Stimulated activated CD8-positive, alpha-beta memory T cell treated with anti-CD3 and anti-CD28 coated beads, Interleukin-7, amount 100 ng/mL, for 24 hours (primary cell): ENCODE measurements at places on chromosomes 2 and 18.

GRCh38 chr2:239298116-239298804, 102.6 kb downstream of the HDAC4 start:
- no peak for DNase-seq

DNA sequence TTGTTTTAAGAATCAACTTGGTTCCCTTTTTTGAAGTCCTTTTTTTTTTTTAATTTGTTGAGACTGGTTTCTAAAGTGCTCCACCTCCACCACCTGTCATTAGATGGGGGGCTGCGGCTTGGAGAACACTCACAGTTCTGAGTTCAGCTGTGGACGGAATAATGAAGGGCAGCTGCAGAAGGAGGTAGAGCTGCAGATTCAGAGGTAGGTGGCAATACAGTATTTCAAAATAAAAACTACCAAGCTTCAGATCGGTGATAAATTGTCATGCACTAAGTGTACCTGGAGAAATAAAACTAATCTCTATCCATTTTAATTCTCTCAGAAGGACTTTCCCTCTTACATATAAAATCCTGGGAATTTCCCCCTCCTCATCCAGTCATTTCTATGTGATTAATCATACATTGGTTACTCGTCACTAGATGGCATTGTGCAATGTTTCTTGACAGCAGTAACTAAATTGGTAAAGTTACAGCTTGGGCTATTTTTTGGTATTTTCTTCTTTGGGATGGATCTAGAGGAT, 81.1 kb upstream of the SLC39A10 start:
- no peak for DNase-seq

- no peak for DNase-seq
Observed at GRCh38 chr2:216559625-216560156, 61.0 kb downstream of the RPL37A start.

DNA sequence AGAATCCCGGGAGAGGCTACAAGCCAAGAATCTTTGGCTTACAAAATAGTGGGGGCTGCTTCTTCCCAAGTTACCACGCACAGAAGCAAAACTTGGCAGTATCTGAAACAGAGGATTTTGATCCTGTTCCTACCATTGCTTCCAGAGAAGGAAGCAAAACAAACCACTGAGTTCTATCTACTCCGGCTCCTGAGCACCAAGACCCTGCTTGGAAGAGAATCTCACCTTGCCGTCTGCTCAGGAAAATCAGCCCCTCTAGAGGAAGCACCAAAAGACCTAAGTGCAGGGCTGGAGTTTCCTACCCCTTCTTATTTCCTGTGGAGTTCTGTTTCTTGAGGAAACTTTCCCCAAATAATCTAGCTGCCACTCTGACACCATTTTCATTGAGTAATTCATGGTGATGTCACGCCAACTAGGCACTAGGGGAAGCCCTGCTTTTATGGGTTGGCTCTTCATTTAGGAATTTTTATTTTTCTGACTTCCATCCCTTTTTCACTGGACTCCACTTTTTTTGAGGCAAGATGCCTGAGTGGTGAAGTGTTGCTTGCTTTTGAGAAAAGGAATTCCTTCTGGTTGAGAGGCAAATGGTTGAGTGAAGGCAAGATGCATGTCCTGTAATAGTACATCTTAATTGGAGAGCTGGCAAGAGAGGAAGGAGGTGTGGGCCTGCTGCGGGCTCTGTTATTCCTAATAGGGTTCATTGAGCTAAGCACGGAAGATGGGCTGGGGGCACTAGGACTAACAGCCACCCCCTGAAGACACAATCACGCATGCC, 36.8 kb upstream of the EML4 start:
- no peak for DNase-seq

- DNase-seq: no peak
Observed at GRCh38 chr18:74849301-74849700, 251.6 kb downstream of the ZNF407 start.

DNA sequence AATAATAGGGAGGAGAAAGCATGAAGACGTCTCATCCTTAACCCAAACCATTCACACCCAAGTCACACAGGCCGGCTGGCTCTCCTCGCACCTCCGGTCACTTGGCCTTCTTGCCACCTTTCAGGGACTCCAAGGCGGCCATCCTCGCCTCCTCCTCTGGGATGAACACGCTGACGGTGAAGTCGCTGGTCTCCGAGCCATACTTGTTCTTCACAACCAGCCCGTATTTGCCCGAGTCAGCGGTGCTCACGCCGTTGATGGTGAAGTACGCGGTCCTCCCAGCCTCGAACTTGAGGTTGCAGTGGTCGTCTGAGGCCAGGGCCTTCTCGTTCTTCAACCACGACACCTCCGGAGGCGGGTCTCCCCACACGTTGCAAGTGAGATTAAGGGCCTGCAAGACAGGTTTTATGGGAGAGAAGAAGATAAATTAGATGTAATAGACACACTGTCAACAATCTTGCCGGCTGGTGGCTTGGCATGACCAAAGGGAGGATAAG, 54.3 kb upstream of the LPIN2 start:
- DNase-seq: no peak

- no peak for DNase-seq
Observed at GRCh38 chr2:30110773-30111172, 36.0 kb upstream of the YPEL5 start.

- no peak for DNase-seq
Observed at GRCh38 chr2:54471221-54471711, 15.1 kb downstream of the SPTBN1 start.

- DNase-seq: no peak
Observed at GRCh38 chr2:225025917-225026571, 16.2 kb downstream of the DOCK10 start.

GRCh38 chr2:241258505-241259280, 56.8 kb downstream of the HDLBP start:
- DNase-seq: no peak

DNA sequence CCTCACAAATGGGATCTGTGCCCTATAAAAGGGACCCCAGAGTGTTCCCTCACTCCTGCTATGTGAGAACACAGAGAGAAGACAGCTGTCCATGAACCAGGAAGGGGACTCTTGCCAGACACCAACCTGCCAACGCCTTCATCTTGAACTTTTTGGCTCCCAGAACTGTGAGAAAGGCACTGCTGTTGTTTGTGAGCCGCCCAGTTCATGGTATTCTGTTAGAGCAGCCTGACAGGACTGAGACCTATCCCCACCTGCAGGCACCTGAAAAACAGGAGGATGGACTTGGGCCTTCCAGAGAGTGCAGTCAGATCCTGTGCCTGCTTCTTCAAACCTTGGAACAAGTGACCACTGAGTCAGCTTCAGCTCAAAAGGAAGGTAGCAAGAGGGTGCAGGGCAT, 51.4 kb downstream of the CRACDL start:
- no peak for DNase-seq

DNA sequence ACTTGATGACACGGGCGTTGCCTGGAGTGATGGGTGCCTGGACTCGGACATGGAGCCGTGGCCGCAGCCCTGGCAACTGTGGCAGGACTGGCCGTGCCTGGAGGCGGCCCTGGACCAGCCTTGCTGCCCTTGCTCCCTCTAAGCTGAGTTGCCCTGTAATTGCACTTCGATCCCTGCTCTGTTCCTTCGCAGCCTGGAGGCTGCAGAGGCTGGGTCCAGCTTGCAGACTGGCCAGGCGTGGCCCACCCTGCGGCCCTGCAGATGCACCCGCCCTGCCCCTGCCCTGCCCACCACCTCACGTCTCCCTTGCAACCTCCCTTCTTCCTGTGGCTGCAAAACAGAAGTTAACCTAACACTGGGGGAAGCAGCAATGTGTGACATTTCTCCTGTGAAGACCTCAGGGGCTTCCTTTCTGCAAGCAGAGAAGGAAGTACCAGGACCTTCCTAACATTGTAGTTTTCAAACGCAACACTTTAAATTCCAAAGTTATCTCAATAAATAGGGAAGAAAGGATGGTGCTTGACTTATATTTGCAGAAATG, 174.6 kb upstream of the TPO start:
- no peak for DNase-seq

- no peak for DNase-seq
Observed at GRCh38 chr2:230124757-230125431, 56.2 kb upstream of the SLC16A14 start.

DNA sequence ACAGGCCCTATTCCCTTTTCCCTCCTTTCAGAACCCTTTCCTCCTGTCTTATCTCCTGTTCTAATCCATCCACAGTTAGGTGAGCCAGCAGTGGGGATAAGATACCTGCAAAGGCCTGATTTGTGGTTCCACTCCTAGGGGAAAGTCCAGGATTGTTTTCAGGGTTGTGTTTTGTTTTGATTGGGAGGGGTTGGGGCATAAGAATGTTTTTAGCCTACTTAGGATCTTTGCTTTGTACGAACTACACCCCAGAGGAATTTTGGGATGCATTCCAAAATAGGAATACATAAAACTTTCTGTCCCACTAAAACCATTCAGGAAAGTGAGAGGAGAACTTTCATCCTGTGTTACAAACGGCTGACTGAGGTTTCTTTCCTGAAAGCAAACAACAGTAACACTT, 150.8 kb upstream of the PGAP1 start:
- DNase-seq: no peak

- DNase-seq: no peak
Observed at GRCh38 chr2:127566576-127566975, 31.1 kb downstream of the MYO7B start.
